ENCODE measurements at places on chromosomes 4 and X. TPM values are rescaled to one million over a fixed set of nuclear protein-coding genes. Genes with fewer than 3 reads are reported as not detected.

- DNase-seq = no peak
Measured at GRCh38 chr4:59314637-59315036, 1885.5 kb upstream of the ADGRL3 start.

The ZNF141 gene
- 19.9 TPM for total RNA-seq

DNA sequence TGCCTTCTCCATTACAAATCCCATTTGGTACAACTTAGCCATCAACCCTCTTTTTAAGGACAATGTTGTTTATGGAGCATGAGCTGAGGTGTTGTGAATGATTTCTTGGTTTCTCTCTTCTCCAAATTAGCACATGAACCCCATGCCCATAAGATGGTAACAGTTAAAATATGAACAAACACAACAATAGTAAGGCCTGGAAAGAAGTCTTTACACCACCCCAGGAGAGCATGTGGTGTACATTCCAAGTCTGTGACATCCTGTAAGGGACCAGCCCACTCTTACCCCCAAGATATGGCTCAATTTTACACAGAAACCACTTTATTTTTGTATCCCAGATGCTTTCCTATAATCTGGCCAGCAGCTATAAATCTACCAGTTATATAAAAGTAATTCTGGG lies 226.1 kb downstream of the COX18 start:
- DNase-seq = no peak

The EDA2R gene
- total RNA-seq = 5.6 TPM

The SMIM31 gene
- total RNA-seq = not detected

DNA sequence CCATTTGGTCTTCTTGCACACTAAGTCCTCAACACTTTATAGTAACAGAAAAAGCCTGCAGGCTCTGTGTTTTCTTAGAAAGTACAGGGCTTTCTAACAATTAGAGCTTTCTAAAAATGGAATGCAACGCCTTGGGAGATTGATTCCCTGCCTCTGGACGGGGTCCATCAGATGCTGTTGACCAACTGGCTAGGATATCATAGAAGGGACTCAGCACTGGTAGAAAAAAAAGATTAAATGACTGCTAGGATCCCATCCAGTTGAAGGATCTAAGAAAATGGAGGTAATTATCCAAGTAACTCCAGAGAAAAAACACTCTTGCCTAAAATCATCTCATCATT lies 39.5 kb downstream of the USP46 start:
- DNase-seq = no peak

DNA sequence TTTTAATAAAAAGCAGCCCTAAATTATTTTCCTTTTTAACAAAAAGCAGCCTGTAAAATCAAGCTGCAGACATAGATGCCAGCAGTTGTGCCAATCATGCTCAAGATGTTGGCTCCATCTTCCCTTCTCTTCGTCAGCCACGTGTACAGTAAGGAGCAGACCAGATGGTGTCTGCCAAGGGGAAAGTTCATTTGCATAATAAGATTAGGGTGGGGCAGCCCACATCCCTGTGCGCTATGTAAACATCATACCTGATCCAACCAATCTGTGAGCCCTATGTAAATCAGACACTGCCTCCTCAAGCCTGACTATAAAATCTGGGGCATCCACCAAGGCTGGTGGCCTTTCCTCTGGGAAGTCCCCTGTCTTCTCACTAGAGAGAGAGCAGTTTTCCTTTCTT lies 23.1 kb upstream of the C1GALT1C1 start:
- DNase-seq = no peak

The LRRC66 gene
- total RNA-seq = 0.12 TPM

GRCh38 chr4:87884976-87885549 lies 52.3 kb downstream of the MEPE start:
- DNase-seq = no peak

DNA sequence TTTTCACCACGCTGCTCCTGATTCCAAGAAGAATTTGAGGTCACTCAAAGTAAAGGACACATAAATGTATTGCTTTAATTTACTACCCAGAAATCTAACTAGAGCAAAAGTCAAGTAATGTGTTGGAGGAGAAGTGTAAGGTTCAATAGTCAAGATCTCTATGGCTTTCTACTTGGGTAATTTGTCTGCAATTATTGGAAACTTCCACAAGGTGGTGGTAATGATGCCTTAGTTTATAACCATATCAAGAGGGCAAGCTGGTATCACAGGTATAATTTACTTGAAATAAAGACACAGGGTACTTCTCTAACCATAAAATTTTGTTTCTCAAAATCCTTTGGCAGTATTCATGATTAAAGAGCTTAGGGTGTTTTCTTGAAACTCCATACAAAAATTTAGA lies 10.2 kb upstream of the GRIA3 start:
- DNase-seq = no peak

- DNase-seq = no peak
Measured at GRCh38 chrX:1902901-1903235, 288.0 kb downstream of the ASMT start.

The GDI1 gene
- 108 TPM for total RNA-seq

The TBX22 gene
- total RNA-seq = not detected

DNA sequence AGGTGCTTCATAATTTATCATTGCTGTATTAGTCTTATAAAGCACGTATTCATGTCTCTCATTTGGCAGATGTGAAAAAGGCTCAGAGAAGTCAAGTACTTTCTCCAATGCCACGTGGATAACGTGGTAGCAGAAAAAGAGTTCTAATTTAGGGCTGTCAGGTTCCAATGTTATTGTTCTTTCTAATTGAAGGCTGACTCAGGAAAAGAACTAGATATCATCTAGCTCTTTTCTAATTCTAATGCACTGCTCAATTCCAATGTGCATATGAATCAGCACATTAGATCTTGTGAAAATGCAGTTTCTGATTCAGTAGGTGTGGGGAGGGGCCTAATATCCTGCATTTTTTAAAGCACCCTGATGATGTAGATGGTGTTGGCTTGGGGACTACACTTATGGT lies 22.8 kb downstream of the AGA start:
- DNase-seq = no peak

GRCh38 chrX:46628460-46629371 lies 55.2 kb downstream of the CHST7 start:
- peak; percentile 62 for DNase-seq

DNA sequence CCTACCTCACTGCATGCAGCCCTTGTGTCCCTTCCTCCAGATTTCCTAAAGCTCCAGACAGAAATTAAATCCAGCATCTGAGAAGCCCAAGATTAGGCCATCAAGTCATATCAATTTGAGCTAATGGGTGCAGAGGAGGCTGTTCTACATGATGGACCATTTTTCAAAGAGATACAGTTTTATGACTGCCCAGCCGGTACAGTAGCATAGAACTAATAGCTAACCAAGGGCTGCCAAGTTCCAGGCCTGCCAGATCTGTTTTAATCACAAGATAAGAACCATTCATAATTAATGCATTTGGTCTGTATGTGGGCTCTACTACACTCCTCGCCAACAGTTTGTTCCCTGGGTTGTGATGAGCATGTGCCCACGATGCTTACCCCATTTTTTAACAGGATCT lies 73.9 kb upstream of the PLAC1 start:
- no peak for DNase-seq

- DNase-seq = no peak
Measured at GRCh38 chr4:35734381-35735098, 509.8 kb downstream of the ARAP2 start.

The AFAP1 gene
- total RNA-seq = 28.7 TPM

DNA sequence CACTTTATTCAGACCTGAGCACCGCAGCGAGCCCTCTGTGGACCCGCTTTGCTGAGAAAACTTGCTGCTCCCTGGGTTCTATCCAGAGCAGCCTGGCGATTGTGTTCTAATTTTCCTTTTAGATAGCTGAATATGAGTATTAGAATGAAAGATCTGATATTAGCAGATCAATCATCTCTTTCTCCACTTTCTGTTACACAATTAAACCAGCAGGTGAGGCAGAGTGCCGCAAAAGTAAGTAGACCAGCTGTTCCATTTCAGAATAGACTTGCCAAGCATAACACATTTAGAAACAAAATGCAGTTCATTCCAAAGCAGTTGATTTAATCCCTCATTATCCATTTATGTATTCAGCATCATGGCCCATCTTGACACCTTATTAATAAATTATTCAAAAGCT lies 58.6 kb downstream of the PALLD start:
- no peak for DNase-seq

DNA sequence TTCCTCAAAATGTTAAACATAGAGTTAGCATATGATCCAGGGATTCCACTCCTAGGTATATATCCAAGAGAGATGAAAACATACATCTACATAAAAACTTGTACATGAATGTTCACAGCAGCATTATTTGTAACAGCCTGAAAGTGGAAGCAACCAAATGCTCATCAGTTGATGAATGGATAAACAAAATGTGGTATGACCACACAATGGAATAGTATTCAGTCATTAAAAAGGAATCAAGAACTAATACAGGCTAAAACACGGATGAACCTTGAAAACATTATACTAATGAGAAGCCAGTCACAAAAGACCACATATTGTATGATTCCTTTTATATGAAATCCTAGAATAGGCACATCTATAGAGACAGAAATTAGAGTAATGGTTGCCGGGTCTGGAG lies 42.7 kb upstream of the IQSEC2 start:
- DNase-seq = no peak

GRCh38 chr4:45453258-45453853 lies 670.5 kb downstream of the GABRG1 start:
- no peak for DNase-seq

The FMR1NB gene
- not detected for total RNA-seq

The UNC5C gene
- total RNA-seq = 6.7 TPM

The IQCM gene
- not detected for total RNA-seq

DNA sequence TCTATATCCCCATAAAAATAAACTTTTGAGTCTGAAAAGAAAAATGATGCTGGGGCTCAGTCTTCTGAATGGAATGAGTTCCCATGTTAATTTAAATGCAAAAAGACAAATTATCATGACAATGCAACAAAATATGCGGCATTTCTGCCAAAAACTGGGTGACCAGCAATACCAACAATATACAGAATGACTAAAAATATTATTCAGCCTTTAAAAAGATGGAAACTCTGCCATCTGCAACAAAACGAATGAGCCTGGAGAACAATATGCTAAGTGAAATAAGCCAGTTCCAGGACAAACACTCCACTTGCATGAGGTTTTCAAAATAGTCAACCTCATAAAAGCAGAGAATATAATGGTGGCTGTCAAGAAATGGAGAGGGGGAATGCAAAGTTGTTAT lies 558.5 kb downstream of the IL15 start:
- DNase-seq = no peak

DNA sequence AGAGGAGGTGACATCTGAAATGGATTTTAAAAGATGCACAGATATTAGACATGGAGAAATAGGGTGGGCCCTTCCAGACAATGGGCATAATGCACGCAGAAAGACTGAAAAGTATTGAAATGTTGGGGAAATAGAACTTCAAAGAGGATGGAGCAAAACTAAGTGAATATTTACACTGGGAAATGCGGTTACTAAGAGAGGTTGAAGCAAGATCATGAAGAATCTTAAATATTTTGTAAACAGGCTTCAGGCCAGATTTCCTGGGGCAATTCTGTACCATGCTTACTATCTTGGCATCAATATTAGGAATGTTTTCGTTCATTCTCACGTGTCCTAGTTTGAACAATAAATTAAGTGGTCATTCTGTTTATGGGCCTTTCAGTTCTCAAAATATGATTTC lies 216.3 kb downstream of the ADAMTS3 start:
- no peak for DNase-seq

DNA sequence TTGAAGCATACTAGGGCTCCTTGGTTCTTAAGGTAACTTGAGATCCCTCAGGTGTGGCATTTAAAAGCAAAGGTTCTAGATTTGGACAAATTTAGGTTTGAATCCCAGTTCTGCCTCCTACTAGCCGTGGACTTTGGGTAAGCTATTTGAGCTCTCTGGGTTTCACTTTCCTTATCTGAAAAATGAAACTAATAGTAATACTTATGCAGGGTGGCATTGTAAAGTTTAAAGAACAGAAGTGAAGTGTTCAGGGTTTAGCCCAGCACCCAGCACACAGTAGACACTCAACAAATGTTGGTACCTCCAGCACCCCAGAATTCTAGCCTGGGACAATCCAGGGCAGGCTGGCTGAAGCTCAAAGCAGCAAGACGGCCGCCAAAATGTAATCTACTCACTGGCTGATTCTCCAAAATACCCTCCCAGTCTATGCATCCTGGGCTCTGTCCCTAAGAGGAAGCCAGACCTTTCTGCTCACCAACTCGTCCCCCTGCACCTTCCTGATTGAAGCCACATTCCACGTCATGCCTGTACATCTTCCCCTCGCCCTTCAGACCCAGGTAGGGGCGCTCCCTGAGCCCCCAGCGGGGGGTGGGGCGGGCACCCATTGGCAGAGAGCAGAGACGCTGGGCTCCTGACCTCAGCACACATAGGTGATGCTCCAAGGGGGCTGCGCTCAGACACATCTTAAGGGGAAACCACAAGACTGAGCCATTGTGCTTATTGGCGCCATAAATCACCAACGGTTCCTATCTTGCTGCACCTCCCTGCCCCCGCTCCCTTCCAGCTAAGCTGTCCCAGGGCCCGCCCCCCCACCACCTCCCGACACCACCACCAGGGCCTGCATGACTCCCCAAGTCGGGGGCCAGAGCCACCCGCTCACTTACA lies 160.6 kb downstream of the BCOR start:
- DNase-seq = no peak

DNA sequence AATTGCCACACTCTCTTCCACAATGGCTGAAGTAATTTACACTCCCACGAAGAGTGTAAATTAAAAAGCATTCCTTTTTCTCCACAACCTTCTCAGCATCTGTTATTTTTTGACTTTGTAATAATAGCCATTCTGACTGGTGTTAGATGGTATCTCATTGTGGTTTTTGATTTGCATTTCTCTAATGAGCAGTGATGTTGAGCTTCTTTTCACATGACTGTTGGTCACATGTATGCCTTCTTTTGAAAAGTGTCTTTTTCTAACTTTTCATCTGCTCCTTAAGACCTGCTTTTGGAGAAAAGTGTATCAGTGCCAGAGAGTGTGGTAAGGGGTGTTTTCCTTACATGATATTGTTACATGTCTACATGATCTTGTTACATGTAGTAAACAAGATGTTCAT lies 25.7 kb downstream of the GUCY1A1 start:
- DNase-seq = no peak

The MAOA gene
- total RNA-seq = 176 TPM

The NALF2 gene
- total RNA-seq = not detected

- no peak for DNase-seq
Measured at GRCh38 chrX:118579417-118579816, 83.8 kb downstream of the DOCK11 start.

DNA sequence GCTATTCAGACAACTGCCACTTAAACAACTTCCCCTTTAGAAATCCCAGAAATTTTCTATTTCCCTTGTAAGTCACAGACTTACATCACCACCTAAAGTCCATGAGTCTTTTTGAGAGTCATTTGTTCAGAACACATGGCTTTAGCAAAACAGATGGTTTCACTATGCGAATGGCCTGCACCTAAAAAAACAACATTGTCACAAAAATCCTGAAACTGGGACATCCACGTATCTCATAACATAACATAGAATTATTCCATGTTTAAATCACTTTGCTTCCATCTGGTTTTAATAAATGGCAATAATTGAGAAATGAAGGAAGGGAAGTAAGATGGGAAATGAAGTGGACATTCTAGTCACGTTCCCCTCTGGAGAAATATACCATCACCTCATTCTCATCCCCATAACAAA lies 155.3 kb upstream of the EDNRA start:
- DNase-seq = no peak

Data from upper lobe of right lung (tissue), 1 donor.